Lung microvascular endothelial cell (primary cell): ENCODE measurements at places on chromosomes 2 and 18. TPM values are rescaled to one million over a fixed set of nuclear protein-coding genes. Genes with fewer than 3 reads are reported as not detected.

ZSCAN30 gene
- total RNA-seq: 5.2 and 6.9 TPM in 2 replicates

SPRED2 gene
- total RNA-seq: 1.7 and 2.0 TPM in 2 replicates

TEKT4 gene
- not detected in 2 replicates for total RNA-seq

MROH2A gene
- not detected in 2 replicates for total RNA-seq

BOLL gene
- not detected in 2 replicates for total RNA-seq

KIF5C gene
- total RNA-seq: under 0.01 TPM in 2 replicates

LAMA3 gene
- 2.4 and 2.8 TPM in 2 replicates for total RNA-seq

IER3IP1 gene
- total RNA-seq: 36.2 and 55.2 TPM in 2 replicates
